ENCODE measurements at places on chromosomes 12 and 14.

DNA sequence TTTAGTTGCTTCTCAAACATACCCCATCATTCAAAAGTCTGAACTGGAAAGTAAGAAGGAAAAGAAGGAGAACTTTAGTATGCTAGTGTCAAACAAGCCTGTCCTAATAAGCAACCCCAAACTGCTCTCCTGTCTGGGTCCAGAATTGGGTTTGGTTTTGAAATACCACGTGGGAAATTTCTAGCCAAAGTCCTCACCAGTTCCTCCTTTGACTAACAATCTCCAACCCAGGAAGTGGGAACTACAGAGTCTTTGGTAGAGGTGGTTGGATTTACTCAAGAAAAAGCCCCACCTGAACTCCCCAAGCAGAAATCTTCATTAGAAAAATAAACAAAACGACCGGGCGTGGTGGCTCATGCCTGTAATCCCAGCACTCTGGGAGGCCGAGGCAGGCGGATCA is 17.4 kb upstream of the EIF4B start:
- DNase-seq, result no peak

GRCh38 chr14:35268946-35269345 is 23.2 kb upstream of the PSMA6 start:
- DNase-seq, result no peak

DNA sequence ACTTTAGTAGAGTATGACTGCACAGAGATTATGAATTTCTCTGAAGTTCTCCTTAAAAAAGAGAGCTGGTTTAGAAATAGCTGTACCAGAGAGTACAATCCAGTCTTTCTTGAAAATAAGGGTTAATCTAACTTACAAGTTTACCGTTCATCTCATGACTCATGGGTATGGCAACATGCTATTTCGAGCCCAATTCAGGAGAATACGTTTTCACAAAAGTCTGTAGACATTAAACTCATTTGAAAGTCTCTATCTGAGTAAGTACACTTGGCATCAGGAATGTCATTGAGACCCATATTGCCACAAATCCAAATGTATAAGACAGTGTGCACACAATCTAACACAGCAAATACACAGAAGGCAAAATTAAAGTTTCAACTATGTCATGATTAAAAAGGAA is 160.5 kb downstream of the PIK3C2G start:
- DNase-seq, result no peak

DNA sequence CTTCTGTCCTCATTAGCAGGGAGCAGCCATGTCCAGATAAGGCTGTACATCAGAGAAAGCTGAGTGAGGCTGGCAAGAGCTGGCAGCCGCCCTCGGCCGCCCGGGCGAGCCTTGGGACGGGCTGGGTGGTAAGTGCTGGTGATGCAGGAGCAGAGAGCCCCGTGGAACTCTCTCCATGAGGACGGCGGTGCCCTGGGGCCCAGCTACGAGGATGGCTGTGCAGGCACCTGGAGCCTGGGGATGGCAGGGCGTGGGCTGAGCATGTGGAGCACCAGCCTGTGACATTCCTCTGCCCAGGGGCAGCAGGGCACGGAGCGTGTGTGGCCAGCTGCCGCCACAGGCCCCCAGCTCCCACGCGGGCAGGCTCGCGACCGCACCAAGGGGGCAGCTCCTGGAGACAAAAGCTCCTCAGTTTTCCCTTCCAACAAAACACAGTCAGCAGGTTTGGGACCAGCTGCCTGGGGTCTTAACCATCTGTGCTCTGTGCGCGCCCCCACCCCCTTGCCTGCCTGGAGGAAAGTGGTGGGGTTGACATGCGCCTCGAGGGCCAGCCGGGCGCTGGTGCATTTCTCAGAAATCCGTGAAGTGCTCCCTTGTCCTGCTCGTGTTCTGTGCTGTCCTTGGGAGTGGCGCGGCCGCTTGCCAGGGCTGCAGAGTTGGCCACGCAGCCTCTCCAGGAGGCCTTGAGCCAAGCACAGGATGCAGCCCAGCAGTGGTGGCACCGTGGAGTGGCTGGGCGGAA is 21.4 kb downstream of the PACS2 start:
- DNase-seq, result no peak

DNA sequence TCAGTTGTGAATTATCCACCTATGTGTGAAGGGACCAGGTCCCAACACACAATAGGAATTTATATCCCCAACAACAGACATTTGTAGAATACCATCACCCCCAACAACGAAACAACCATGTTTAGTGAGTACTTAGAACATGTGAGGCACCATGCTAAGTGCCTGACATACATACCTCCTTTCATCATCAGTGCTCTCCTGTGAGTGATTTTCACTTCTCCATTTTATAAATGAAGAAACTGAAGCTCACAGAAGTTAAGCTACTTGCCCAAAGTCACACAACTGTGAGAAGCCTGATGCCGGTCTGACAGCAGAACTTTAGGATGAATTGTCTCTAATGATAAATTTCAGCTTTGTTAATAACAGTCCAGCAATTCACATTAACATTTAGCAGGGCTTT is 35.4 kb downstream of the SPTB start:
- DNase-seq, result no peak

DNA sequence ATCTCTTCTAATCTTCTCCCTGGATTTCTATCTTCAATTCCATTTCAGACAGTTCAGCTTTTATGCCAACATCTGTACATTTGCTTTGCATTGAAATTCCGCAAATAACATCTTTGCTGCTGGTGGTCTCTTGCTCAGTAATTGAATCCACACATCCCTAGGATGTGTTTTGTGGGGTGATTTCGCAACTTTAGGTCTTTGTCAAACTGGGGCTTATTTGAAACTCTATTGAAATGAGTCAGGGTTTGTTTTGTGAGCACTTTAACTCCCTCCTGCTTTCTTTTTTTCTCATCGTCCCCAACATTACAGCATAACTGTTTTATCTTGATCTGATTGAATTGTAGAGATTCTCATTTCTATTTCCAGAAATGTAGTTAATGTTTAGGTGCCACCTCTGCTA is 404.3 kb downstream of the NPAS3 start:
- DNase-seq, result no peak

- no peak for DNase-seq
Measured at GRCh38 chr14:43249591-43249990, 1257.5 kb downstream of the FSCB start.

- no peak for DNase-seq
Measured at GRCh38 chr12:104457746-104458693, 1.3 kb downstream of the CHST11 start.

GRCh38 chr12:91355150-91356006 is 172.8 kb upstream of the DCN start:
- DNase-seq, result peak; percentile 73

DNA sequence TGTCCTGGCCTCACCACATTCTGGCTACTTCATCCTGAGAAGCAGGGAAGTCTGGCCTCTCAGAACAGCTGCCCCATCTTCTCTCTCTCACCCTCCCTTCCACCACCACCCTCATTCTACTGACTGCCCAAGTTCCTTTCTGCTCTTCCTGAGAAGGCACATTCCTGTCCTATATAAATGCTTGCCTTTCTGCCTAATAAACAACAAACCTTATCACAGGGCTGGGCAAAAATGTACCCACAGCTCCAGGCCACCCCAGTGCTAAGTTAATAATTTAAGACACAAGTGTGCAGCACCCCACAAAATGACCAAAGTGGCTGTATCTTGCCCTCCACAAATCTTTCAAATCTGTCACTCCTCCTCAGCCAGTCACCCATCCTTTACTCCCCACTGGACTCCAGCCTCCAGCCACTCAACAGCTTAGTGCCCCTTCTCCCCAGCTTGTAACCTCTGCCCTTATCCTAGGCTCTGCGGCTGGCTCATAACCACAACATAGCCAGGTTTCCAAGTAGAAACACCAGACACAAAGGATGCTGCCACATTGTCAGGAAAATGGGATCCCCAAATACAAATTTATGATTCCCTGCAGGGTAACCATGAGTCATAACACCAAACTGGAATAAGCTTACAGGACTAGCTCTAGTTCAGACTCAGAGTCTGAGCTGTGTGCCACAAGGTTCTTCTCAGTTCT is 15.0 kb downstream of the OXA1L start:
- DNase-seq, result no peak

DNA sequence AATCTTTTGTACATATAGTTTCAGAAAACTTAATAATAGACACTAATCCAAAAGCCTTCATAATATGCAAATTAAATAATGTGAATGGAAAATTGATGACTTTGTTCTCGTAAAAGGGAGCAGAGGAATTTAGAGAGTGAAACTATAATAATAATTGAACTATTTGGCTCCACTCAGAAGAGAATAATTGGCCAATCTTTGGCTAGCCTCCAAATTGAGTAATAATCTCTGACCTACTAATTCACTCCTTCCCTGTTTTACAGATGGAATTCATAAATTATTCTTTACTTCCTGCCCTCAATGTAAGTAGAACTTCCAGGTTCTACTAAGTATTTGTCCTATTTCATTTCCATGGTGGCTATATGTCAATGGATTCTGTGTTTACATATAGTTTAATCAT is 15.8 kb downstream of the TRIM9 start:
- DNase-seq, result no peak

DNA sequence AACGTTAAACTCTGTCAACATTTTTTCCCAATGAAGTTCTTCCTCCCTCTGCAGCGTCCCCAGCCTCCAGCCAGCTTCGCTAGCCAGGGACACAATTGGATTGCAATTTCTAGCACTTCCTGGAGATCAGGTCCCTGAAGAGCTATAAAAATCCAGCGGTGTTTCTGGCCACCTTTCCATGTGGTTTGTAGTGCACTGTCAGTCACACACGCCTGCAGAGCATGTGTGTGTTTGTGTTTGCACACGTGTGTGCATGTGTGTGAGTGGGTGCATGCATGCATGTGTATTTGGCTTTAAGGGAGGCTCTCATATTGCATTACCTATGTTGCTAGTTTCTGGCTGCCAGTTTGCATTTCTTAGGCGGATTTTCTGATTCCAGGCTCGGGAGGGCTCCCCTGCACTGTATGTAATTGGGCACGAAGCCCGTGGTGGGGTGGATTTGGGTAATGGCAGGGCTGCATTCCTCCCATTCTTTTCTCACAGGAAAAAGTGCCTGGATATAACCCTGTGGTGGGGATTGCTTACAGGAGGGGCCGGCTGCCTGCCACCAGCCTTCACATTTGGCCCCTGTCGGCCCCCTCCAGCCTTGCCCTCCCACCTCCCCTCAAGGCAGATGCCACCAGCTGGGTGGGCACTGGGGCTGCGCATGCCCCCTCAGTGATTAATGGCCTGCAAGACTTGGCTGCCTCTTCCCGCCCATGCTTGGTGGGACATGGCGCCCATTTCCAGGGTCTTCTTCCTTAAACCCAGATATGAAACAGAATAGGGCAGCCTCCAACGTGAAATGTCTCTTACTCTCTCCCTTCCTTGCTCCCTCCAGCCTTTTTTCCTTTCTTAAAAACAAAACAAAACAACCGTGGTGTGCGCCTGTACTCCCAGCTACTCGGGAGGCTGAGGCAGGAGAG is 74.0 kb downstream of the TSPAN9 start:
- DNase-seq, result no peak

GRCh38 chr12:42056130-42056529 is 88.5 kb downstream of the GXYLT1 start:
- DNase-seq, result no peak

DNA sequence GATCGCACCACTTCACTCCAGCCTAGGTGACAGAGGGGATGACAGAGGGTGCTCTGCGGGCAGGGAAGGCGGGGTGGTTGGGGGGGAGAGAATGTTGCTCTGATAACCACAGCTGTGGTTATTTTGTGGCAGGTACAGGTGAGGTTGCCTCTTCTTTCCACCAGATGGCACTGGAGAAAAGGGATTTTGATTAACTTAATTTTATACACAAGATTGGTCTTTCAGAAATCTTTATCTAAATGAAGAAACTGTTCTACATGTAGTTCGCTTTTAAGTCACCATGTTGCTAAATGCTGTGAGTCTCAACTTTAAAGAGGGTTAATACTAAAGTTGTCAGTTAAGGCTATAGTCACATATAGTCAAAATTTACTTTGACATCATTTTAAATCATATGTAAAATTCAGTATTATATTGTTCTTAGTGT is 25.7 kb downstream of the FGF23 start:
- no peak for DNase-seq

GRCh38 chr12:112973818-112974231 is 4.5 kb upstream of the OAS2 start:
- DNase-seq, result no peak

- DNase-seq, result no peak
Measured at GRCh38 chr12:132690112-132690511, 2.7 kb downstream of the PXMP2 start.

GRCh38 chr14:21264025-21264801 is 5.0 kb downstream of the HNRNPC start:
- DNase-seq, result no peak

DNA sequence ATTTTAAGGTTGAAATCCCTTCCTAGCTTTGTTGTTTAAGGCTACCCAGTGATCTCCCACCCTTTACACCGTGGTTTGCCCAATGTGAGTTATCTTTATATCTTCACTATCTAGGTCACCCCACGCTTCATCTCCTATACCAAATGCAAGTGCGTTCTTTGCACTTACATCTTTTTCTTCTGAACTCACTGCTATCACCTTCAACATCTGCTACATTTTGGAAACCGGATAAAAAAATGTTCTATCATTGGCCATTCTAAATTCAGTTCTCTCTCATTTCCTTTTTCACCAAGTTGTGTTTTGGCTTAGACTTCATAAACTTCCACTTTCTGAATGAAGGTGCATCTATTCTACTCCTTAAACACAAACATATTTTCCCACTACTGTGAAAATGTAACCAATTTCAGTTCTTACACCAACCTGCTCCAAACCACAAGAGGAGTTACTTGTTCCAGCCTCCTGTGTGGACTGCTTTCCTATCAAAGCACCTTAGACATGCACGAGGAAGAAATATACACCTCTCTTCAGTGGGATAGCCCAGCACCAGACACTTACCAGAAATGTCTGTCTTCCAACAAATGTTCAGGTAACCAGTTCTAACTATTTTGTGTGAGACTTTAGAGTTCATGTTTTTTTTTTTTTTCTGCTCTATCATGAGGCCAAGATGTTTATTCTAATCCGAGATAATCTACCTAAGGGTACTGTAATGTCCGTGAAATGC is 21.9 kb downstream of the CLEC9A start:
- no peak for DNase-seq

GRCh38 chr12:57085999-57086492 is 2.9 kb upstream of the NAB2 start:
- DNase-seq, result peak; percentile 74

DNA sequence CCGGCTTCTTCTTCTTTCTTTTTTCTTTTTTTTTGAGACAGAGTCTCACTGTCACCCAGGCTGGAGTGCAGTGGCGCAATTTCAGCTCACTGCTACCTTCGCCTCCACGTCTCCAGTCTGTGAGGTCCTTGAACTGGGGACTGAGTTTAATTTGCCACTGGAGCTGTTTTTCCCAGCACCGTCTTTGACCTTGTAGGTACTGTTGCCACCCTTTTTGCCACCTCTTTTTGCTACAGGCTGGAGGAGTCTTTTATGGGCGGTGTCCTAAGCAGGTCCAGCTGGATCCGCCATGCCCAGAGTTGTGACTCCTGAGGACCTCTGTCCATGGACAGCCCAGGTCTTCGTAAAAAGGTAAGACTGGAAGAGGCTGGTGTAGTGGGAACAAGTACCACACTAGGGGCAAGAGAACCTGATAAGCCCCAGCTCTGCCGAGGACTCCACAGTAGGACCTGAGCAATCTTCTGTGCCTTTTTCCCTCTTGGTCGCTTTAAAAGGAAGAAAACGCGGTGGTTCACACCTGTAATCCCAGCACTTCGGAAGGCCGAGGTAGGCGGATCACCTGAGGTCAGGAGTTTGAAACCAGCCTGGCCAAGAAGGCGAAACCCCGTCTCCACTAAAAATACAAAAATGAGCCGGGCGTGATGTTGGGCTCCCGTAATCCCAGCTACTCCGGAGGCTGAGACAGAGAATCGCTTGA is 946 bp downstream of the RNU4-2 start:
- DNase-seq, result no peak

GRCh38 chr14:103628684-103629502 is at the start of gene KLC1:
TSS of gene KLC1 (plus strand) at chr14:103629211. CDS start at chr14:103654565, 25,354 bp downstream.
- peak; percentile 90 for DNase-seq

Measured in ureter (tissue), 1 donor.